Left lung (tissue), 14 donors: ENCODE measurements at places on chromosomes 6 and 20.

DNA sequence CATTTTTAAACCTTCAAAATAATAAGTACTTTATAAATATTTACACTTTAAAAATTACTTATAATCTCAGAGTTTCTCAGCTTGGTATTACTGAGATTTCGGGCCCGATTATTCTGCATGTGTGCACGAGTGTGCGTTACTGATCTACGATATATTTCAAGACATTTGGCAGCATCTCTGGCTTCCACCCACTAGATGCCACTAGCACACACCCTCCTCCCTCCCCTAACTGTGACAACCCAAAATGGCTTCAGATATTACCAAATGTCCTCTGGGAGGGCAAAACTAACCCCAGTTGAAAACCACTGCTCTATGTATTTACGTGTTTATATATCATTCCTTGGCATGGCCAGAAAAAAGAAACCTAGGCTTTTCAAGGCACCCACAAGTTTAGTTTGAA lies 95.9 kb downstream of the FYN start:
- DNase-seq = no peak

DNA sequence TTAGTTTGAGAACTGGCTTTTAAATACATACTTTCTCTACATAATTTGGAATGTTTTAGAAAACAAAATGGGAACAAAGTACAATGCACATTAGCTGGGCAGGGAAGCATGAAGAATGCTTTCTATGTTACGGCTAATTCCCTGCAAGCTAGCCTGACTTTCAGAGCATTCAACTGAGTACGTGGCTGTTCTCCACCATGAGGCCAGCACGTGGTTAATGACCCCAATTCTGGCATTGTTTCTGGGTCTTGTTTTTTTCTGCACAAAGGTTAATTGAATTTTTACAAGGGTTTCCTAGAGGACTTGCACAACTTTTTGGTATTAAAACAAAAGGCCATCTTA lies 208.6 kb upstream of the AGPAT4 start:
- DNase-seq = no peak

GRCh38 chr6:146876271-146877151 lies 277.7 kb downstream of the ADGB start:
- DNase-seq = no peak

- DNase-seq = no peak
These were observed 147.3 kb upstream of the FOXQ1 start for GRCh38 chr6:1164600-1164999.

DNA sequence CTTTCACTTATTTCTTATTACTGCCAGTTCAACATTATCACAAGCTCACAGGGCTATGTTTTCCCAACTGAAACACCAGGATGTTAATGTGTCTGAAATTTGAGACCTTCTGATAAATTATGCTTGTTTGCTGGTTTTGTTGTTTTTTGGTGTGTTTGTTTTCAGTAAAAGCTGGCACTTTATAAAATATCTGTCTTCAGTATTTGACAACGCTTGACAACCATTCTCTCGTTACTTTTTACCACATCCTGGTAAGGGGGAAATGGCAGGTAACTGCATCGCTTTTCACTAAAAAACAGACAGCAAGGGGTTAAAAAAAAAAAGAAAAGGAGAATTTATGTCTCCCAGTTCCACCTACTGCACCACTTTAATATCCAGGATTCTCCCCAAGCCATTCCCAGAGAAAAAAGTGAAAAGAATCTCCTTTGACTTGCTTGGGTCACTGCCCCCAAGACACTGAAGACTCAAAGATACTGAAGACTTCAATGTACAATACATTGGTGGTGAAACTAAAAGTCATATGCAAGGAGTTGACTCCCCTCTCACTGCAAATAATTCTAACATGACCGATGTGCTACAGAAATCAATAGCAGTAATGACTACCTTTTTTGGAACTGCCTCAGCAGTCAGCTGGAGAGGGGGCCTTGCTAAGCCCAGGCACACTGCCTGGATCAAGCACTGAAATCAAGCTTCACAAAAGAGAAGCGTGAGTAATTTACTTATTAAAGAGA lies 88.9 kb downstream of the HIVEP2 start:
- no peak for DNase-seq

GRCh38 chr6:42520786-42521607 lies 42.8 kb upstream of the UBR2 start:
- no peak for DNase-seq

DNA sequence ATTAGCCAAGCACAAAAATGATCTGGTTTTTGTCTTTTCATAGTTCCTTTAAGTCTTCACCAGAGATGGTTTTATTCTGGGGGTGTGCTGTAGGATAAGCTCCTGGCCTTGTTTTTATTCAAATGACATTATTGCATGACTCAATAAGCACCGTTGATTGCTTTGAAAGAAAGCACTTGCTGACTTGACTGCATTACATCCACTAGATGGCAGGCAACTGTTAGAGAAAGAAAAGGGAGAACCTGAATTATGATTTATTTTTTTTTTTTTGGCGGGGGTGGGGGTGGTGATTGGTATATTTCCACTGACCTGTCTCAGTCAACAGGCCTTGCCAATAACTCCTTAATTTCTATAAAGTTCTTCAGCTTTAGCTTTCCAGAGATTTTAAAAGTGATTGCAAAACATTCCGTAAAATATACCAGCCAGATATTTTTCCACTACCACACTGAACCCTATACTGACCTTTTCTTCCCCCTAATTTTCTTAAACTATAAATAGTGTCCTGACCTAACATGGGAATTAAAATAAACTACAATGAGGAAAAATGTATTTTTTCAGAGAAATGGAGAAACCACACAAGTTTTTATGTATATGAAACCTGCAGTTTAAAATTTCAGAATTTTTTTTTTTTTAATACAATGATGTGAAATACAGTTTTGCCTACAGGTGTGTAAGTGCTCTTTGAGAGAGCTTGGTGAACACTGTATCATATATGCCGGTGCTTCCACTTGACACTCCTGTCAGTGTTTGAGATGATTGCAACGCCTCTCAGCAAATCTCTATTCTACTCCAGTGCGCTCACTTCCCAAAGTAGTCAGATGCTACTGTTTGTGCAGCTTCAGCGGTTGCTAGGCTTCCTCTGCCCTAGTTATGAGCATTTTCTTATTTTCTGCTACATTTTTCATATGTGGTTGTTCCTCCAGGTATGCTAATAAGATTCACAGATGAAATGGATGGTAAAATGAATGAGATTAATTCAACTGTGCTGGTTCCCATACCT lies 274.3 kb downstream of the CD109 start:
- DNase-seq = peak; percentile 16

DNA sequence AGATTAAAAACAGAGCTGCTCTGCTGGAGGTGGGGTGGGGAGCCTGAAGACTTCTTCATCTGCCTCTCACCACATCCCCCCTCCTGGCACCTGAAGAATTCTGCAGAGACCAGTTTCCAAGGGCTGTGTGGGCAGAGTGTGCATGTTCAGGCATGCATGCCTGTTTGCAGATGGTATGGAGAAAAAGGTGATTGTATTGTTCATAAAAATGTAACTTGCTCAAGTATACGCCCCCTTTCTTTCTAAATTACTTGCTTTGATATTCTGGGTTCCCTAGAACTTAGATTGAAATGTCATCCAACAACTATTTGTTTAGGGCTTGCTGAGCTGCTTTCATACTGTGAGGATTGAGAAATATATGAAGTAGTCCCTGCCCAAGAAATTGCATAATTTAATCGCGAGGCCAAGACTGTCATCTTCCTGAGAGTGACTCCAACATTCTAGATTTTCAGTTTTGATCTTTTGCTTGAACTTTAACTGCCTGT lies 83.6 kb downstream of the LCA5 start:
- no peak for DNase-seq

DNA sequence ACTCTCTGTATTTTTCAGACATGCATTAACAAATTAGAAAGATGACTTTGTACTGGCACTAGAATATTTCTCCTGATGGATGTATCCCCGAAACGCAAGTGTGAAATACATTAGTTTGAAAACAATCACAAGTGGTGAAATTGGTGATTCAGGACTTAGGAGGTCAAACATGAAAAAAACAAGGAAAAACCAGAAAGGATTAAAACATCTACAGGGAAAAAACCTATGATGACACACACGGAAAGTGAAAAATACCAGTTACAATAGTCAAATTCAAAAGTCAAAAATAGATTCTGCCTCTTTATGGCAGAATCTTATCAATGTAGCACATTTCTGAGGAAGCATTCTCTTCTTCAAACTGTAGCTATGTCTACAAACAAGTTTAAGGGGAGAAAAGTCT lies 129.0 kb upstream of the SGK1 start:
- no peak for DNase-seq

- no peak for DNase-seq
These were observed 851 bp downstream of the SNX5 start for GRCh38 chr20:17967521-17968365.

GRCh38 chr20:53940907-53941545 lies 129.4 kb downstream of the BCAS1 start:
- DNase-seq = no peak
